Chondrocyte (in vitro differentiated cells): ENCODE measurements at places on chromosomes 4 and X. TPM values are rescaled to one million over a fixed set of nuclear protein-coding genes. Genes with fewer than 3 reads are reported as not detected.
A peak's percentile ranks its signal among the peaks of the same experiment; 100 is the strongest.

DNA sequence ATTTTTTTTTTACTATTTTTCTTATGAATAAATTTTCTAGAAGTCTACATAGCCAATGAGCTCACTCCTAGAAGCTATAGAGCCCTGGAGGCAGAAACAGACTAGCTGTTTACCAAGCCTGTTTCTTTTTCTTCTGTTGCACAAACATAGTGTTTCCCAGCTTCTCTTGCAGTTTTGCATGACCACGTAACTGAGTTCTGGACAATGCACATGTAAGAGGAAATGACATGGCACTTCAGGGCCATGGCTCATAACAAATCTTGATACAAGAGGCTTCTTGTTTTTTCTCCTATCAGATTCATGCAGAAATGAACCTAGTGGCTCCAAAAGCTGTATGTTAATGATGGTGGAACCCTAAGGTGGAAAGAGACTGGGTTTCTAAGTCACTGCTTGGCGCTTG lies 127.4 kb downstream of the ZNF330 start:
- no peak for DNase-seq

The KIF4A gene
- total RNA-seq: 4.5 to 5.9 TPM (median 5.3 TPM) in 3 replicates

The GPR78 gene
- 0.15 to 1.2 TPM (median 0.44 TPM) in 3 replicates for total RNA-seq

DNA sequence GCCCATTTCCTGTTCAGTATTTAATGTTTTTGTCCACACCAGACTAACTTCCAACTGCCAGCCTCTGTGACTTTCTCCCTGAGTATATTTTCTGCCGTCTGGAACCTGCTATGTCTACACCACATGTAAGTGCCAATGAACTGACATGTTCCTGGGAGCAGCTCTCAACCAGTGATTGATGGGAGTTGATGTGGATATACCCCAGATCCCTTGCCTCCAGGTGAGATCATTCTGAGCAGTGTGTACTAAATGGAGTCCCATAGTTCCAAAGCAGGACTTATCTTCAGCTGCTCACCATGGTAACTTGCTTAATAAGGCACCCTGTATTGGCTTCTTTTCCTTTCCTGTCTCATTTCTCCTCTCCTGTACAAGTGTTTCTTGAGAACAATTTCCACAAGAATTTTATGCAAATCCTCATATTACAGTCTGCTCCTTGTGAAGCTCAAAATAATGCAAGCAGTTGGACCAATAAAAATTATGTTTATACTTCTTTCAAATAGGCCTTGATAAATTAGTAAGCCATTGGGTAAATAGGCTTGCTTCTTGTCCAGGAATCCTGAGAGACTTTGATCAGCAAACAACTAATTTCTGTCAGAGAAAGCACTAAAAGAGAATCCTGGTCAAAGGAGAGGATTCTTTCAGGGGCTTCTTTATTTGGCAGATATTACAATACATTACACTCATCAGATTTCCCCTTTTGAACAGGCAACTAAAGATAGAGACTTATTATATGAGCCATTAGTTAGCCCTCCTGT lies 911.7 kb upstream of the NDST4 start:
- DNase-seq: no peak

The DCAF8L2 gene
- total RNA-seq: not detected in 3 replicates

GRCh38 chr4:164948975-164949374 lies 28.5 kb downstream of the TRIM61 start:
- DNase-seq: no peak

GRCh38 chrX:150465326-150465725 lies 102.2 kb downstream of the MAMLD1 start:
- DNase-seq: no peak

DNA sequence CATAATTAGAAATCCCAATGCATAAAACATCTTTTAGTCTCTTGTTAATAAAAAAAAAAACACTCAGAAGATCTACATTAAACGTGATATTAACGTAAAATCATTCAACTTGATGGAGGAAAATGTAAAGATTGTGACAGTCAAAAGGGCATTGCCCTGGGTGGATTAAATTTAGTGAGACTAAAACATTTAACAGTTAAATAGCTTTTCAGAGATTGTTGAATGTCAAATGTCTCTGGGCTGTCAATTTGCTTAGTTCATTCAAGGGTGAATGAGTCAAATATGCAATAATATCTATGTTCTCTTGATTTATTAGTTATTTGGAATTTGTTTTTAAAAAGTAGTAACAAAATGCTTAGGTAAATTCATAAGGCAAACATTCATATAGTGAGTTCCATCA lies 836.6 kb upstream of the PCDH10 start:
- DNase-seq: no peak

GRCh38 chr4:147799986-147800555 lies 68.2 kb downstream of the ARHGAP10 start:
- DNase-seq: no peak

GRCh38 chr4:1989533-1990347 lies 19.0 kb downstream of the NELFA start:
- DNase-seq: peak; percentile 87

The STOX2 gene
- total RNA-seq: 1.6 to 1.9 TPM (median 1.6 TPM) in 3 replicates

The ARR3 gene
- not detected in 3 replicates for total RNA-seq

The RNF128 gene
- not detected in 3 replicates for total RNA-seq

The ADH6 gene
- total RNA-seq: 0.19 TPM in 1 of 3 replicates, not detected in the others

The SYP gene
- total RNA-seq: 0.87 to 1.5 TPM (median 1.4 TPM) in 3 replicates

GRCh38 chr4:18314731-18315130 lies 293.2 kb upstream of the LCORL start:
- DNase-seq: no peak

DNA sequence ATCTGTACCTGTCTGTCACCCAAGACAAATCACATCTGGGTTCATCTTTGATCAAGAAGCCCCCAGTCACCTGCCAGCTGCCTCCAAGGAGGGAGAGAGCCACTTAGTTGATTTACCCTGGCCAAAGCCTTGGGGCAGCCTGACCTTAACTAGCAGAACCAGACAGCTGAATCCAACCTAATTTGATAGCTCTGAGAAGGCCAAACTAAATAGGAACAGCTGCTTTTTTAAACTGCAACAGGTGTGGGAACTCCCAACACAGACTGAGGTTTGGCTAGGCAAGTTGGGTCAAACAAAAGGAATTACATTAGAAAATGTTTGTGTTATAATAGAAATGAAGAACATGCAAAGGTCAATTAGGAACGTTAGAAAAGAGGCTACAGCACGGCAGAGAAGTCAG lies 375.7 kb downstream of the NLGN4X start:
- no peak for DNase-seq

GRCh38 chr4:106584337-106584989 lies 215.9 kb upstream of the GIMD1 start:
- DNase-seq: no peak

- no peak for DNase-seq
Observed at GRCh38 chrX:19063030-19063429, 59.2 kb downstream of the ADGRG2 start.

- no peak for DNase-seq
Observed at GRCh38 chrX:55004231-55004630, 4.1 kb downstream of the APEX2 start.

DNA sequence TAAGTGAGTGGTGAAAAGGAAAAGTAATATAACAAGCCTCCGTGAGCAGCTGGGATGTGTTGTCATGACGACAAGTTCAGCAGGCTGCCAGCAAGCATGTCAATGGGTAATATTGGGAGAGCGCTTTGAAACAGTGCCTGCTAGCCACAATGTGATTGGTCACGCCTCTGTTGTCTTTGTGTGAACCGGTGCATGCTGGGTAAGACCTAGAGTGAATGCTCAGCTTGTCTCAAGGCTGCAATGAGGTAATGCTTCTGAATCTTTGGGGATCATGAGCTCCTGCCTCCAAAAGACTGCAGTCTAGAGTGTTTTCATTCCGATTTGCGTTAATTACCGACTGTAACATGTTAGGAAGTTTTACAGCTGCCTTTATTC lies 54.9 kb downstream of the STOX2 start:
- no peak for DNase-seq

The TLR10 gene
- not detected in 3 replicates for total RNA-seq

GRCh38 chr4:151114338-151114737 lies 14.9 kb downstream of the RPS3A start:
- no peak for DNase-seq

GRCh38 chr4:166169111-166169510 lies 296.1 kb downstream of the TLL1 start:
- DNase-seq: no peak

GRCh38 chrX:149280011-149280410 lies 225.1 kb downstream of the IDS start:
- no peak for DNase-seq

GRCh38 chrX:78019586-78020483 lies 50.4 kb upstream of the PGAM4 start:
- DNase-seq: no peak

- no peak for DNase-seq
Observed at GRCh38 chr4:3203971-3204431, 45.0 kb upstream of the MSANTD1 start.

The GAGE12H gene
- not detected in 3 replicates for total RNA-seq
